ENCODE measurements at places on chromosomes 3 and 15. TPM values are rescaled to one million over a fixed set of nuclear protein-coding genes. Genes with fewer than 3 reads are reported as not detected.

GRCh38 chr15:32099956-32100684 is 69.8 kb downstream of the CHRNA7 start:
- H3K36me3 ChIP-seq = no peaks in the 10 kb centered on the region
- no peaks in the 10 kb centered on the region for H3K27me3 ChIP-seq

GRCh38 chr3:98556164-98557130 is 24.7 kb downstream of the GPR15 start:
- H3K4me1 ChIP-seq = no peaks in the 10 kb centered on the region
- no peak overlapping the region for H3K4me3 ChIP-seq
- no peaks in the 10 kb centered on the region for H3K27me3 ChIP-seq

DNA sequence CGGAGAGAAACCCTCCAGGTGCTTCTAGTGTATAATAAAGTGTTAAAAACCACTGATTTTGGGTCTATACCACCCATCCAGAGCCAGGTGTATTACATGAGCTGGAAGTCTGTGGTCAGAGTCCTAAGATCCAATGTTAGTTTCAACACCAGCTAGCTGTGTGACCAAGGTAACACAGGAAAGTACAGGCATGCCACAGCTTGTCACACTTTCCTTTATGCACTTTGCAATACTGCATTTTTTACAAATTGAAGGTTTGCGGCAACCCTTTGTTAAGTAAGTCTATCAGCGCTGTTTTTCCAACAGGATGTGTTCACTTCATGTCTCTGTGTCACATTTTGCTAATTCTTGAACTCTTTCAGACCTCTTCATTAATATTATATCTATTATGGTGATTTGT is 201.3 kb upstream of the PRICKLE2 start:
- peak overlapping the region; percentile 42 for H3K27ac ChIP-seq
- H3K36me3 ChIP-seq = no peaks in the 10 kb centered on the region
- DNase-seq = no peak
- no peaks in the 10 kb centered on the region for H3K27me3 ChIP-seq

- DNase-seq = no peak
- H3K4me3 ChIP-seq = no peak overlapping the region
- no peaks in the 10 kb centered on the region for H3K4me1 ChIP-seq
- no peaks in the 10 kb centered on the region for H3K27me3 ChIP-seq
- no peaks in the 10 kb centered on the region for H3K36me3 ChIP-seq
- H3K27ac ChIP-seq = no peak overlapping the region
These were observed 14.2 kb downstream of the IRAK2 start for GRCh38 chr3:10178892-10179291.

The CHRNA7 gene
- not detected for total RNA-seq

DNA sequence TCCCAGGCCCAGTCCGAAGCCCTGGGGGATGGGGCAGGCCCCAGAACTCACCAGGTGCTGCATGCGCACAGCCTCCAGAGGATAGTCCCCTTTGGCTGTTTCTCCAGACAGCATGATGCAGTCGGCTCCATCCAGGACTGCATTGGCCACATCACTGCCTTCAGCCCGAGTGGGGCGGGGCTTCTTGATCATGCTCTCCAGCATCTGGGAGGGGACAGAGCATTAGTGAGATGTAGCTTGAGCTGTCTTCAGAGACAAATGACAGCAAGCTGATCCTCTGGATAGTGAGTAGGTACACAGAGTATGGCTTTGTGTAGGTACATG is 9.1 kb upstream of the GRAMD2A start:
- no peaks in the 10 kb centered on the region for H3K27me3 ChIP-seq
- no peak for DNase-seq
- peaks cover 27% of the 10 kb centered on the region for H3K36me3 ChIP-seq
- H3K4me1 ChIP-seq = peaks cover 12% of the 10 kb centered on the region
- no peak overlapping the region for H3K4me3 ChIP-seq

- H3K27ac ChIP-seq = no peak overlapping the region
- DNase-seq = no peak
- no peaks in the 10 kb centered on the region for H3K36me3 ChIP-seq
- no peak overlapping the region for H3K4me3 ChIP-seq
- no peaks in the 10 kb centered on the region for H3K4me1 ChIP-seq
- H3K27me3 ChIP-seq = no peaks in the 10 kb centered on the region
These were observed 21.3 kb upstream of the P2RY13 start for GRCh38 chr3:151350656-151351055.

DNA sequence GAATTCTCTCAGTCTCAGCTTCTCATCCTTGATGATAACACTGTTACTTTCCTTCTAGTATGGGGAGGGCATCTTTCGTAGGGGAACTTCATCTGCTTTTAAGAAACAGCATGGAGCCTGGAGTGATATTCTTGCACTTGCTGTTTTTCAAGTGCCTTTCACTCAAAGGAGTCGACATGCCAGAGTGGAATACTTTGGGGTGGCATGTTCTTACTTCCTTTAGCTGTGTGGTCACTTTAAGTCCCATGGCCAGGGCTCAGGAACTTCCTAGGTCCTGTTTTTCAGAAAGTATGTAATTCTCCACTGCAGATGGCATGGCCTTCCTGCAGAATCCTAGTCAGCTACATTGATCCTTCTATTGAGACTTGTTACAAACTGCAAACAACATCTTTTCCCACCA is 28.1 kb upstream of the CDCP1 start:
- no peaks in the 10 kb centered on the region for H3K27me3 ChIP-seq
- H3K27ac ChIP-seq = no peak overlapping the region
- no peak overlapping the region for H3K4me3 ChIP-seq
- no peak for DNase-seq
- H3K36me3 ChIP-seq = no peaks in the 10 kb centered on the region
- H3K4me1 ChIP-seq = no peaks in the 10 kb centered on the region

The PPARG gene
- total RNA-seq = 96.0 TPM

The MESP1 gene
- 5.9 TPM for total RNA-seq

DNA sequence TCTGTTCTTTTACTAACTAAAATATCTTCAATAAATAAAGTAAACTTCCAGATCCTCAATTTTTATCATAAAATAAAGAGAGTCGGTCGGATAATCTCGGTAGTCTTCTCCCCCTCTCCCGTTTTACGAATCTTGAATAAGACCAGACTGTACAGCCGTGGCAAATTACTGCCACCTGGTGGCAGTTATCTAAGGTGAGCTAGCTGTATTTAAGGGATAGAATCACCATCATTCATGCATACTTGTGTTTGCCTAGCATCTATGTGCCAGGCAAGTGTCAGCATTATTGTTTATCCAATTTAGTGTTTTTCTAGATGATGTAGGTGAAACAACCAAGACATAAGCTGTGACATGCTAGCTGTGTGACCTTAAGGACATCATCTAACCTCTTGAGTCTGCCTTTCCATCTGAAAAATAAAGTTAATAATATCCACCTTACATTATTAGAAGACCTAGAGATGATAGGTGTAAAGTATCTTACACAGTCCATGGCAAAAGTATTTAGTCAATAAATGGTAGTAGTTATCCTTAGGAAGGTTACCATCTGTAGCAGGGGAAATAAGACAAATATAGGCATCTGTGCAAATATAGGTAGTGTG is 21.3 kb downstream of the DUT start:
- no peaks in the 10 kb centered on the region for H3K27me3 ChIP-seq
- no peaks in the 10 kb centered on the region for H3K4me1 ChIP-seq
- DNase-seq = peak; percentile 29
- no peaks in the 10 kb centered on the region for H3K36me3 ChIP-seq

The SI gene
- total RNA-seq = not detected

DNA sequence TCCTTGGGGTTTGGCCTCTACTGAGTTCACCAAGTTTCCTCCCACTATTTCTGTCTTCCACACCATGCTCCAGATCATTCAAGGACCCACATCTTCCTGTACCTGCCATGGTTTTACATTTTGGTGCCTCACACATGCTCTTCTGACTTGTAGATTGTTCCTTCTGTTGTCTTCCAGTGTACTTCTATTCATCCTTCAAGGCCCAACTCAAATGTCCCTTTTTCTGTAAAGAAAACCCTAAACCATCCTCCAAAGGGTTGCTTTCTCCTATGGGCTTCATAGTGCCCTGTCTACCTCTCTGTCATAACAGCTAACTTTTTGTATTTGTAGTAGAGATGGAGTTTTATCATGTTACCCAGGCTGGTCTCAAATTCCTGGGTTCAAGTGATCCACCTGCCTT is 20.1 kb upstream of the TSEN2 start:
- H3K4me3 ChIP-seq = no peak overlapping the region
- no peaks in the 10 kb centered on the region for H3K36me3 ChIP-seq
- H3K27ac ChIP-seq = no peak overlapping the region
- no peaks in the 10 kb centered on the region for H3K27me3 ChIP-seq
- no peaks in the 10 kb centered on the region for H3K4me1 ChIP-seq

DNA sequence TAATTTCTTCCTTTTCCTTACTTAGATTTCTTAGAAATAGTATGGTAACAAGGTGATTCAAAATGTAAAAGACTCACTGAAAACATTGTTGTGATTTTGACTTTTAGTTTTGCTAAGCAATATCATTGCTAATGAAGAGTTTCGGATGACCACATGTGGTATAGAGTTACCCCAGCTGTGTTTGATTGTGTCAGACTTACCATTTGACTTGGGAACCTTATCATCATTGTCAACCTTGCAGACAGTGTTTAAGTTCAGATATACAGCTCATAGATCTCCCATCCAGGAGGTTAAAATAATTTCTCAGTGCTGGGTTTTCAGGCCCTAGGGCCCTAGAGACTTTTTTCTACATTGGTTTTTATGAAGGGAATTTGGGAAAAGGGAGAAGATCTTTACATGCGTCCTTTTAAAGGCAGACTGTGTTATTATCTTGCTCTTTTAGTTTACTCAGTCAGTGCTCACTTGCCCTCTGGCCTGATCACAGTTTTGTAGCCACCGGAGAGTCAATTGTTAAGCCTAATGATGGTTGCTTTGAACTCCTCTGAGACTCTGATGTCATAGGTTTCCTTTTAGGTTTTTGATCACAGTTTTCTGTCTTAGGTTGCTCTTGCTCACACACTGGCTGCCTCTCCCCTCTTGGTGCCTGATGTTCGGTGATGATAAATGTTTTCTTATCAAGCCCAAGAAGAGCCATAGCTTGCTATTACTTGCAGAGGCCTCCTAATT is 133.5 kb upstream of the ZPLD1 start:
- no peaks in the 10 kb centered on the region for H3K4me1 ChIP-seq
- no peak overlapping the region for H3K27ac ChIP-seq
- H3K36me3 ChIP-seq = no peaks in the 10 kb centered on the region
- no peak overlapping the region for H3K4me3 ChIP-seq

The GP9 gene
- total RNA-seq = not detected
